Aorta (tissue), 5 donors: ENCODE measurements at places on chromosomes 7 and 10. TPM values are rescaled to one million over a fixed set of nuclear protein-coding genes. Genes with fewer than 3 reads are reported as not detected.

The WNT8B gene
- not detected for total RNA-seq

The KIAA1549 gene
- 1.0 TPM for total RNA-seq

- peak; percentile 54 for DNase-seq
Measured at GRCh38 chr7:142927085-142927745, 6.3 kb downstream of the TRPV5 start.

DNA sequence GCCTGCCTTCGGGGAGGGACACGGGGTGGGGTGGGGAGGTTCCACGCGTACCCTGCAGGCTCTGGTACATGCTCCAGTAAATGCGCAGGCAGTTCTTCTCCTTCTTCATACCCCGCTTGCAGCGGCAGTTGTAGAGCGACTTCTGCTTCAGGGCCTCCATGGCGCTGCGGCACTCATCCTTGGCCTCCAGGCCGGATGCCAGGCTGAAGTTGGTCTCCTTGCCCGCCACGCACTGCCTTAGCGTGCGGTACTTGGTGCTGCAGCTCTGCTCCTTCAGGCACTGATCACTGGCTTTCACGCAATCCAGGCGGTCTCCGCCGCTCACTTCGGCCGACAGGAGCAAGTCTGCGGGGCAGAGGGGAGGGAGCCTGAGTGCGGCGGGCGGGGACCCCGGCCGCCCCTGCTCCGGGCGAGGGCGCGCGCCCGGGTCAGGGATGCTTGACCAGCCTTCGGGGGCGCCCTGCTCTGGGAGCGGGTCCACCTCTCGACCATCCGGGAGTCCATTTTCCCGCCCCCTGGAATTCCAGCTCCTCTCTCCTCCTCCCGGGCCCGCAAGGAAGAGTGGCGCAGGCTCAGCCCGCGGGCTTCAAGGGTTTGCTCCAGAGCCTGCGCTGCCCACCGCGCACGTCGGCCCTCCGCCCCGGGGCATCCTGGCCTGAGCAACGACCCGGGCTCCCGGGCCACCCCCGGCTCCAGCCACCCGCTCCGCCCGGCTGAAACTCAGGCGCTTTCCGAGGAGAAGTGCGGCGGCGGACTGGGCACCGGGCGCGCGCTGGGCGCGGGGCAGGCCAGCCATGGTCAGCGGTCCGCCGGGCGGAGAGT lies 2.0 kb downstream of the GFRA1 start:
- DNase-seq: peak; percentile 77
